NCI-H1930 (cell line): ENCODE measurements at places on chromosomes 6 and 20.

GRCh38 chr20:15919118-15919517 lies 654.1 kb downstream of the KIF16B start:
- no peak for DNase-seq

DNA sequence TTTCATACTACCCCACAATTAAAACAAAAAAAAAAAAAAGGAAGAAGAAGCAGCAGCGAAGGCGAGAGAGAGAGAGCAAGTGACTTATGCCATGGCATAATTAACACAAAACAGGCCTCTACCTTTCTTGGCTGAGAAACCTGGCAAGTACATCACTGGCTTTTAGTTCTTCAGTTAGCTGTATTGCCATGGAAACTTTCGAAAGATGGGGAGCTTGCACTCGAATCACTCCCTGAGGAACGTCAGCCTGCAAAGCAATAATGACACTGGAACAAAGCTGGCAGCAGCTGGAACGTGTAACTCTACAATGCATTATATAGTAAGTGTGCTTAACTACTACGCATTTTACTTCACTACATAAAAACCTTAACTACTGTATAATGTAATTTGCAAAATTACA lies 126.1 kb downstream of the ARHGAP18 start:
- DNase-seq, result peak; percentile 9

DNA sequence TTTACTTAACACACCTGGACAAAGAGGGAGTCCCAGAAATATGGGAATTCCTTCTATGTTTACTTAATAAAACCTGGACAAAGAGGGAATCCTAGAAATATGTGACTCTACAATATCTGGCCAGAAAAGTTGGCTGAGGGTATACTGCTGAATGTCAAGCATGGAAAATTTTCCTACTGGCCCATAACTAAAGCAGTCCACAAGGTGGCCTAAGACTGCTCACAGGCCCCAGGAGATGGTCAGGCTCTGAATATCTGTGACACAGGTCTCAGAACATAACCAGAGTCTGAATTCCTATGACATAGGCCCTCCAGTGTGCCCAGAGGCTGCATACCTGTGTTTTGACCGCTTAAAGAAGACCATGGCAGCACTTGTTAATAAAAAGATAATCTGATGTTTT lies 578.2 kb upstream of the NRSN1 start:
- DNase-seq, result no peak

- DNase-seq, result no peak
These were observed 70.7 kb upstream of the BTN3A2 start for GRCh38 chr6:26294302-26294701.

DNA sequence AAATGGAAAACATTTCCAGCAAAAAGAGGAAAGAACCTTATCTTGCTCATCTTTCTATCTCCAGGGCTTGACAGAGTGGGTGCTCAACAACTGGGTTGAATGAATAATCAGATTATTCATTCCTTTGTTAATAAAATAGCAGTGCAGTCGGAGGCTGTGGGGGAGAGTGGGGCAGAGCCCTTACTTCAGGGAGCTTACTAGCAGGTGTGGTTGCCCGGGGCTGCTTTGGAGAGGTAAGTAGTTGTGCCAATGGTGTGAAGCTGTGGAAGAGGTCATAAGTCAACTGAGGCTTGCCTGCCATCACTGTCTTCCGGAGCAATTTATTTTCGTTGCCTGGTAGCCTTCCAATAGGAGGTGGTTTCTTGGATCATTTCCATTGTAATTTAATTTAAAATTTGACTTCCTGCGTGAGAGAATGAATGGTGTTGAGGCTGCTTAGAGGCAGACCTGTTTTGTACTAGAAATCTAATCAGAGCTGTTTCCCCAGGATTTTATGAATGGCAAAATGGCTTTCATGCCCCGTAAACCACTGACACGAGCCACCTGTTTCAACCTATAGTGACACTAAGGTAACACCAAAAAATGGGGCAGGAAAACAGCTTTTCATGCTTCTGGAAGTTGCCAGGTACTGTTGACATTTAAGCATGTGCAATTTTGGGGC lies 51.4 kb downstream of the ZDHHC14 start:
- no peak for DNase-seq

DNA sequence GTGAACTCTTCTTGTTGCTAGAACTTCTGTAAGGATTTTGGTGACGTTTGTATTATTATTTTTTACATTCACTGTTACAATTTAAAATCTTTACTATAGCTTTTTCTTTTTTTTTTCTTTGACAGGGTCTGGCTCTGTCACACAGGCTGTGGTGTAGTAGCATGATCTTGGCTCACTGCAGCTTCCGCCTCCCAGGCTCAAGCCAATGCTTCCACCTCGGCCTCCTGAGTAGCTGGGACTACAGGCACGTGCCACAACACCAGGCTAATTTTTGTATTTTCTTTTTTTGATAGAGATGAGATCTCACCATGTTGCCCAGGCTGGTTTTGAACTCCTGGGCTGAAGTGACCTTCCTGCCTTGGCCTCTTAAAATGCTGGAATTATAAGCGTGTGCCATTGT lies 21.2 kb downstream of the HECA start:
- no peak for DNase-seq

- peak; percentile 84 for DNase-seq
These were observed 25.0 kb upstream of the ABT1 start for GRCh38 chr6:26571592-26572296.

DNA sequence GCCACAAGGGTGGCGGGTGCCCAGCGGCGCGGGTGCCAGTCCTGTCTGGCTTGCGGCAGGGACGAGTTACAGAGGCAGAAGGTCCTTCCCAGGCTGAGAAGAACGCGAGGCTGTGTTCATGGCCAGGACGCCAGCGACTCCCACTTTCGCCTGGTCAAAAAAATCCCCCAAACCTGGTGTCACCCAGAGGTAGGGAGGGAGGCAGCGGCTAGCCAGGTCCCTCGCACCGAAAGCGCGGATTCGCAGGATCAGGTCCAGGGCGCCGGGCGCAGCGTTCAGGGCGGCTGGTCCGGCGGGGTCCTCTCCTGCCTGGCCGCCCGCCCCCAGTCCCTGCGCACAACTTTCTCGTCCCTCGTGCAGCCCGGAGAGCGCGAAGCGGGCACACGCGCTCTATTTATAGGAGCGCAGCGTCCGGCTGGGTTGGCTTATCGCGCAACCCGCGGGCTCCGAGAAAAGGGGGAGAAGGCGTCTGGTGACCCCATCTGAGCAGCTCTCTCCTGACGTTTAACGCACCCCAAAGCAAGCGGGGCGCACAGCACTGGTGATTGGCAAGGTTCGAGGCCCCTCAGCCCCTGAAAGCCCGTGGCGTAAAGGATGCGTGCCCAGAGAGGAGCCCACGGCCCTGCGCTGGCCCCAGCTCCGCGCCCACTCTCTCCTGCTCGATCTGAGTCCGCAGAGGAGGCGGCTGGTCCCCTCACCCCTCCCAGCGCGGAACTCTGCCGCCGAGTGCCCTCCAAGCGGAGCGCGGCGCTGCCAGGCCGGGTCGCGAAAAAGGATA lies 519 bp downstream of the CBLN4 start:
- DNase-seq, result no peak

- no peak for DNase-seq
These were observed 33.0 kb upstream of the HFE start for GRCh38 chr6:26053992-26054780.

DNA sequence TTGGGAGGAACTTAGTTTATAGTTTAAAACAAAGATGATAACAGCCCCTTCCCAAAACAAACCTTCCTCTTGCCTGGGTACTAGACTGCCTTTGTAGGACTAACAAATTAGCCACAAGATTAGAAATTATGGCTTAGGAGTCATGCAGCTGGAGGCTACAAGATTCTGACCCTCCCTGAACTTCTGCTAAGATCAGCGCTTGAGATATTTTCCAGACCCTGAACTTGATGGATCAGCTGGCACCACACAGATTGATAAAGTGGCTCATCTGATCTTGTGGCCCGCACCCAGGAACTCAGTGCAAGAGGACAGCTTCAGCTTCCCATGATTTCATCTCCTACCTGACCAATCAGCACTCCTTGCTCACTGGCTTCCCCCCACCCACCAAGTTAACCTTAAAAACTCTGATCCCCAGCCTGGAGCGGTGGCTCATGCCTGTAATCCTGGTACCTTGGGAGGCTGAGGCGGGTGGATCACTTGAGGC lies 5.9 kb upstream of the SERINC3 start:
- DNase-seq, result no peak

- no peak for DNase-seq
These were observed 14.4 kb downstream of the SNPH start for GRCh38 chr20:1280195-1281102.

GRCh38 chr20:47125508-47125757 lies 230.8 kb downstream of the EYA2 start:
- DNase-seq, result no peak

GRCh38 chr20:11912013-11912658 lies 5.6 kb upstream of the BTBD3 start:
- DNase-seq, result no peak

GRCh38 chr20:58480551-58481336 lies 34.5 kb downstream of the APCDD1L start:
- no peak for DNase-seq

DNA sequence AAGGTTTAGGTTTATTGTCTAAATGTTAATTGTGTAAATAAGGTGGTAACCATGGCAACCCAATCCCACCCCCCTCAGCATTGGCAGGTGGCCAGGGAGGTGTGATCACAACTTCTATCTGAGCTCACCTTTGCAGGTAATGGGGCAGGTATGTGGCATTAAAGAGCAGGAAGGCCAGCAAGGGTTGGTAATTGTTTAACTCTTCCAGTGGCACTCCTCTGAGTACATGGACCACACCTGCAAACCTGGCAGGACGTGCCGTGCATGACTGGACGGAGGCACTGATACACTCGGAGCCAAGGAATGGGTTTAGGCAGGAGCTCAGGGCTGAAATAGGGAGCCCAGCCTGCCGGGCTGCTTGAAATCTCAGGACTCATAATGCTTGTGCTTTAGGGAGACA lies 107.0 kb upstream of the BMP2 start:
- DNase-seq, result no peak

- no peak for DNase-seq
These were observed 463.5 kb downstream of the QKI start for GRCh38 chr6:163877877-163878639.

DNA sequence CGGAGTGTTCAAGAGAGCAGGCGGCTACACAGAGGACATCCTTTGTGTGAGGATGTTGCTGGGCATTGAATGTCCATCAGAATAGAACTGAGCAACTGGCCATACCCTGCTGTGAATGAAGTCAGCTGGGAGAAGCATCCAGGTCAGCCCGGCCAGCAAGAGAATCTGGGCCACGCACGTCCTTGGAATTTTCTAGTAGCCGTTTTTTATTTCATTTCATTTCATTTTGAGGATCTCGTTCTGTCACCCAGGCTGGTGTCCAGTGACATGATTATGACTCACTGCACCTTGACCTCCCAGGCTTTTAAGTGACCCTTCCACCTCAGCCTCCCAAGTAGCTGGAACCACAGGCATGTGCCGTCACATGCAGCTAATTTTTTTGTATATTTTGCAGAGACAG lies 97.9 kb downstream of the SSR1 start:
- DNase-seq, result no peak

GRCh38 chr6:115908906-115909559 lies 151.7 kb downstream of the FRK start:
- DNase-seq, result no peak

DNA sequence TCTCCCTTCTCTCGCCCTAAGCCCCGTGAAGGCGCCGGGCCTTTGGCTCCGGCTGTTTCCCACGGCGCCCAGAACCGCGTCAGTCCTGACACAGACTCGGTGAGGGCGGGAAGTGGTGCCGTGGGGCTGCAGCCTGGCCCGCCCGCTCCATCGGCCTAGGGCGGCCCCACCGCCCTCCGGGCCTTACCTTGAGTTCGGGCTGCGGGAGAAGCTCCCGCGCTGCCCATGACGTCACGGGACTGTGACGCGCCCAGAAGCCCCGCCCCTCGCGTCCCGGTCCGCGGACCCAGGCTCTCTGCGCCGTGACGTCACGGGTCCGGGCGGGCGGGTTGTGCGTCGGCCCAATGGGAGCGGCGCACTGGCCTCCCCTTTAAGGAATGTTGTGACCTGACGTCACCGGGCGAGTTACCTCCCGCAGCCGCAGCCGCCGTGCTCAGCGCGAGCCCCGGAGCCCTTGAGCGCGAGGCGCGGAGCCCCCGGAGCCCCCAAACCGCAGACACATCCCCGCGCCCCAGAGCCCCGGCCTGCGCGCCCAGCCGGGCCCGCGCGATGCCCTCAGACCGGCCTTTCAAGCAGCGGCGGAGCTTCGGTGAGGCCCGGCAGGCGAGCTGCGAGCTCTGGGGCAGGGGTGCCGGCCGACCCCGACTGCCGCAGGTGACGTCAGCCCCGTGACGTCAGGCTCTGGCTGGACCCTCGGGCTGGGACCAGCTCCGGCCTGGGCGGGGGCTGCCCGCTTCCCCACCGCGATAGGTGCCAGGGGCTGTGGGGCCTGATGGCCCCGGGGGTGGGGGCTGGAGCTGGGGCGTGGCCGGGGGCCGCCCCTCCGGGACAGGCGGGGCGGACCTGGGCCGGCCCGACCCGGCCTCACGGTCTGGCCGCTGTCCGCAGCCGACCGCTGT lies at the start of gene MAP1LC3A:
TSS of gene MAP1LC3A (plus strand) at position 399 of the 899 bp plus-strand sequence. CDS start at position 550, 151 bp downstream.
- DNase-seq, result peak; percentile 97

GRCh38 chr6:116449565-116449964 lies 11.6 kb upstream of the CALHM6 start:
- DNase-seq, result no peak

GRCh38 chr6:128131566-128131965 lies 230.7 kb upstream of the THEMIS start:
- DNase-seq, result no peak

GRCh38 chr6:136378888-136379287 lies 89.2 kb upstream of the BCLAF1 start:
- no peak for DNase-seq

- no peak for DNase-seq
These were observed 33.4 kb downstream of the CTNNBL1 start for GRCh38 chr20:37726971-37727956.

DNA sequence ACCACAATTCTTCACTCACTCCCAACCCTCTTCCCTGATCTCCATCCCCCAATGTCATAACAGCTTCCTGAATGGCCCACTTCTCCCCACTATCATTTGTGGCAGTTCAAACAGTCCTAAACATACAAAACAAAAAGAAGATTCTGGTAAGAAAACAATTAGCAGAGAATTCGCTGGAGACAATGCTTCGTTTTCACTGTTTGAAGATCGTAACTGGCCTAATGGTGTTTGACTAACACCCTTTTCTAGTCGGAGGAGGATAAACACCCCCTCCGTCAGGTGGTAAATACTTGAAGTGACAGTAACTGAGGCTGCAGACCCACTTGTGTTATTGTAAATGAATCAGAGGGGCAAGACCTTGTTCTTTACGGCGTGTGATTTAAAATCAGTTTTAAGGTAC lies 3.8 kb downstream of the EYA2 start:
- DNase-seq, result peak; percentile 16

- no peak for DNase-seq
These were observed 63.2 kb downstream of the TNFRSF21 start for GRCh38 chr6:47246551-47246950.

DNA sequence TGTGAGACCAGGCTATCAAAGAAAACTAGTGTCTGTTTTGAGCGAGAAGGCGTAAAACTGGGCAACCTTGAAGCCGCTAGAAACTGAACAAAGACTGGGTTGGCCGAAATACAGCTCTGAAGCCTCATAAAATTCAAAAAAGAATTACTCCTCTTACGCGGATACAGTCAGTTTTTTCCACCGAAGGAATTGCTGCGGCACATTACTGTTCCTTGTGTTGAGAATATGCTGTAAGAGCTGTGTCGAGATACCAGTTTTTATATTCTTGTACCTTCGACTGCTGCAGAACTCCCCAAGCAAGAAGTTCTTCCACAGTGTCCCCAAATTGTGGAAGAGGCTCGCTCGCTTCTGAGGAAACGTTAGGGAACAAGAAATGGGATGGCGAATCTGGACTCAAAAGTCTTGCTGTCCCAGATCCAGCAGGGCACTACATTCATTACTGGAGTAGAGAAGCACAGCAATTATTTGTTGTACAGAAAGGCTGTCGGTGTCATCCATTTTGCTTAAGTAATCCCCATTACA lies 523 bp upstream of the COX7A2 start:
- no peak for DNase-seq

GRCh38 chr20:50336661-50337060 lies 146.0 kb downstream of the CEBPB start:
- DNase-seq, result no peak
